ENCODE measurements at places on chromosomes 13 and 19.

DNA sequence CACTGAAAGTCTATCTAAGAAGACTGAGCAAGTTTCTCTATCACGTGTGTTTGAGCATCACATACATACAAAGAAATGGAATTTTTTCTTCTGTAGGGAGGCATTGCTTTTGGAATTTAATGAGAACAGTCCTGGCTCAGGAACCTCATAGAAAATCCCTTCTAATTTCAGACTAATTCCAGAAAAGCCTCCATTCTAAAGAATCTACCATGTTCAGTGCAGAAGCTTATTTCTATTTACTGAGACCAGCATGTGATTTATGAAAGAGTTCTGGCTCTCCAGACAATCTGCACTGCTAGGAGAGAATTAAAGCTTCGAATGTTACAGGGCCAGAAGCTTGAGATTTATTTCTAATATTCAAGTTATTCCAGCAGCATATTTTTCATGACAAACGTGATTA, 186.8 kb downstream of the TBC1D4 start:
- no peak for DNase-seq

DNA sequence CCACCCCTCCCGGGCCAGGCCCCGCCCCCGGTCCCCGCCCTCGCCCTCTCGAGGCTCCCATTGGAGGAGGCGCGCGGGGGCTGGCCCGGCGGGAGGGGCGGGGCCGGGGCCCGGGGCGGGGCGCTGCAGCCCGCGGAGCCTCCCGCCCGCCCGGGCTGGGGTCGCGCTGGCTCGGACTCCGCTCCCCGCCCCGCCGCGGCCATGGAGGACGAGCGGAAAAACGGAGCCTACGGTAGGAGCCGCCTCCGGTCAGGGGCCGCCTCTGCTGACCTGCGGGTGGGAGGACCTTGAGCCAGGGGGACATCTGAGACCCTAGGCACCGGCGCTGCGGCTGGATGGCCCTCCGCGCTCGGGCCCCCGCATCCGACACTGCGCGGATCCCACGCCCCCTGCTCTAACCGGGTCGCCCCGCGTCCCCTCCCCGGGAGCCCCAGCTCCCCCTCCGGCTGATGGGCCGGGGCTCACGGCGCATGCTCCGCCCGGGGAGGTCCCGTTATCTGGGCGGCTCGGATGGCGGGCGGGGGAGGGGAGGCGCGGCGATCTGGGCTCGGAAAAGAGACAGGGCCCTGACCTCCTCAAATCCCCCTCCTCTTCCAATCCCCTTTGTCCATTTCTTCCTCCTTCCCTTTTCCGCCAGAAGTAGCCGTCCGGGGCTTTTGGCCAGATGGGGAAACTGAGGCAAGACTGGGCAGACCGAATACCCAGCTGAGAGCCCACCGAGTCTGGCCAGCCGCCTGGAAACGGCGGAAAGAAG, 15.4 kb upstream of the AP1M2 start:
- peak; percentile 90 for DNase-seq

DNA sequence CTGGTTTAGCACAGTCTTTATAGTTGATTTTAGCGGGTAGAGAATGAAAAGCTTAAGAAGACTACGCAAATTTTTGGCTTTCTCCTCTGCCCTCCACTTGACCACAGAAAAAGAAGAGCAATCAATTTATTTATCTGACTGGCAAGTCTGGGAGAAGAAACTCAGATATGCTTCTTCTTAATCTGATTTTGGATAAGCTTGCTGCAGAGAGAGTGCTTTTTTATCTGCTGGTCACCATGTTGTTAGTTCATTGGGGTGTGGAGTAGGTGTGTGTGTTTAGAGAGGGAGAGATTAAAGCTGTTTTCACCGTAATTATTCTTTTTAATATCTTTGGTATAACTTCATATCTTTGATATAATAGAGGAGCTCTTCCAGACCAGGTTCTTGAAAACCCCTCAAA, 471.4 kb upstream of the SLC10A2 start:
- DNase-seq, result no peak

GRCh38 chr19:6006896-6007295, 29.0 kb upstream of the RANBP3 start:
- DNase-seq, result no peak

DNA sequence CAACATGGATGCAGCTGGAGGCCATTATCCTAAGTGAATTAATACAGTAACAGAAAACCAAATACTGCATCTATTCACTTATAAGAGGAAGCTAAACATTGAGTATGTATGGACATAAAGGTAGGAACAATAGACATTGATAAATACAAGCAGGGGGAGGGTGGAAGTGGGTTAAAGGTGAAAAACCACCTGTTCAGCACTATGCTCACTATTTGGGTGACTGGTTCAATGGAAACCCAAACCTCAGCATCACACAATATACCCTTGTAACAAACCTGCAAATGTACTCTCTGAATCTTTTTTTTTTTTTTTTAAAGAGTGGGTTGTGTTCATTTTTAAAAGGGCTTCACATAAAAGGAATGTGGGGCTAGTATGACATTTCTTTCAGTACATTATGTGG, 26.9 kb upstream of the CPB2 start:
- DNase-seq, result no peak
